ENCODE measurements at places on chromosomes 2 and 18. TPM values are rescaled to one million over a fixed set of nuclear protein-coding genes. Genes with fewer than 3 reads are reported as not detected.

Gene RBM43
- 11.6 TPM for total RNA-seq

GRCh38 chr2:31051258-31052140 is 86.7 kb downstream of the GALNT14 start:
- H3K4me1 ChIP-seq: no peaks in the 10 kb centered on the region
- no peak overlapping the region for H3K27ac ChIP-seq
- no peak overlapping the region for H3K4me3 ChIP-seq

DNA sequence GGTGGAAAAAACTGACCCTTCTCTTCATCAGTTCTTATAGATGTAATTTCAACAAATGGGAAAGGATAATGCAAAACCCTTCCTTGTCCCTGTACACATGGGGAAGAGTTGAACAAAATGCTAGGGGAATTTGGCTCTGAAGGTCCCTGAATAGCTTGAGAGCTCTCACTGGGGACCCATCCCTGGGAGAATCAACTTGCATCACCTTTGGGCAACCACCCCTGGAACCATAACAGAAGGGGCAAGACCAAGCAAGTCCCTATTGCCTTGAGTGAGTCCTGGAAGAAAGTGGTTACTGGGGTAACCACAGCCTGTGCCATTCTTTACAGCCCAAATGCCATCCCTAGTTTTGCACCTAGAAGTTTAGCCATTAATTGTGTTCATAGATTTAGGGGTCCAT is 52.2 kb upstream of the B3GNT2 start:
- no peak overlapping the region for H3K4me3 ChIP-seq
- DNase-seq: no peak
- no peak overlapping the region for H3K27ac ChIP-seq
- H3K4me1 ChIP-seq: peaks cover 6% of the 10 kb centered on the region
- H3K27me3 ChIP-seq: no peaks in the 10 kb centered on the region
- no peaks in the 10 kb centered on the region for H3K36me3 ChIP-seq

GRCh38 chr2:168216351-168217005 is 30.9 kb downstream of the STK39 start:
- H3K27me3 ChIP-seq: no peaks in the 10 kb centered on the region
- H3K36me3 ChIP-seq: no peaks in the 10 kb centered on the region
- no peak for DNase-seq
- H3K4me1 ChIP-seq: peaks cover 24% of the 10 kb centered on the region
- H3K4me3 ChIP-seq: no peak overlapping the region

- no peak overlapping the region for H3K4me3 ChIP-seq
- no peak for DNase-seq
- H3K4me1 ChIP-seq: no peaks in the 10 kb centered on the region
- no peak overlapping the region for H3K27ac ChIP-seq
- no peaks in the 10 kb centered on the region for H3K27me3 ChIP-seq
Observed at GRCh38 chr18:5653802-5654201, 110.0 kb upstream of the EPB41L3 start.

Gene CRYGD
- total RNA-seq: not detected

- DNase-seq: no peak
- H3K4me3 ChIP-seq: no peak overlapping the region
- no peaks in the 10 kb centered on the region for H3K4me1 ChIP-seq
Observed at GRCh38 chr2:118731413-118731812, 116.0 kb downstream of the EN1 start.

Gene POTEI
- total RNA-seq: not detected

DNA sequence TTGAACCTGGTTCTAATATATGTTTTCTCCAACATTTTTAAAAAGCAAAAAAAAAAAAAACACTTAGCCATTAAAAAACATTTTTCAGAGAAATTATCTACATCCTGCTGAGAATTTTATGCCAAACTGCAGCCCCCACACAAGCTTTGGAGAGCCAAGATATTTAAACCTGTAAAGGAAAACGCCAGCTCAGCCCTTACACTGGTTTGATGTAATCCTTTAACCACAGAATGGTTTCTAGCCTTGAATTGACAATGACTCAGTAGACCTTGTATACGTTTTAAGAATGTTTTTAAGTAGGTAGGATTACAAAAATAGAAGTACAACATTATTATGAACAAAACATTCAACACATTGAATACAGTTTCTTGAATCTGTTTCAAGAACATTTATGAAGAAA is 113.6 kb downstream of the BABAM2 start:
- peaks cover 11% of the 10 kb centered on the region for H3K4me1 ChIP-seq
- H3K36me3 ChIP-seq: no peaks in the 10 kb centered on the region
- H3K4me3 ChIP-seq: no peak overlapping the region
- H3K27me3 ChIP-seq: no peaks in the 10 kb centered on the region

DNA sequence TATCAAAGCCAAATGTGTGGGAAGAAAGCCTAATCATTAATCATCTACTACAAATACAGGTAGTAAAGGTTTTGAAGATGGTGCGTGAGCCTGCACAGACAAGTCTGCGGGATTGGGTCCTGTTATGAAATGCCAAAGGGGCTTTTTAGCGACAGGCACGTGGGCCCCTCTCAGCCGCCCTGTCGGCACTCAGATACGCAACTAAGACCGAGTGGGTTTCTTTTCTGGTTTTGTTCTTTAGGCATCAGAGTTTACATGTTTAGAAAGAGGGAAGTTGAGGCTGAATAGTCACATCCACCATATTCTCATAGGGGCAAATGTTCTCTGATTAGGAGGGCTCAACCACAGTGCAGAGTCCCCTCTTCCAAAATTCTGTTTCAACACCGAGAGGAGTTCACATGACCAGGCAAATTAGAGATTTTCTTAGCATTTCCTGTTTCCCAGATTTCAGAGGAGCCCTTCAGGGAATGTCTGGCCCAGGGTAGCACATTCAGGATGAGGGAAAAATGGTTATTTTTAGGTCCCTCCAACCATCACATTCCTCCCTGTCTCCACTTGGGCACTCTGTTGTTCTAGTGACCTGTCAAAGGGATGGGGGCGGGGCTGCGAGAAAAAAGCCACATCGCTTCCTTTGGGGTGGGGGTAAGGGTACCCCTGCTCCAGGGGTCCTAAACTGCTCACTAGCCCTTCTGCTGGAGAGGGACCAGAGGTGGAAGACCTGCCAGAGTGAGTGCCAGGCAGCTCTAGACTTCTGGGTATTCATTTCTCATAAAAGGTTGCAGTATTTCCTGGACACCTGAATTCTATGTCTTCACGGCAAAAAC is 159.2 kb downstream of the BCL2 start:
- H3K4me3 ChIP-seq: no peak overlapping the region
- H3K36me3 ChIP-seq: no peaks in the 10 kb centered on the region
- H3K4me1 ChIP-seq: peaks cover 13% of the 10 kb centered on the region
- DNase-seq: no peak
- no peak overlapping the region for H3K27ac ChIP-seq

Gene IL36G
- not detected for total RNA-seq

- DNase-seq: no peak
- H3K27ac ChIP-seq: no peak overlapping the region
- no peaks in the 10 kb centered on the region for H3K27me3 ChIP-seq
- no peak overlapping the region for H3K4me3 ChIP-seq
Observed at GRCh38 chr18:8899000-8899399, 193.6 kb downstream of the MTCL1 start.

Gene DNAH6
- total RNA-seq: 0.36 TPM

Gene HAAO
- total RNA-seq: 0.72 TPM

All from osteoblast (primary cell).